ENCODE measurements at places on chromosomes 7 and 10. TPM values are rescaled to one million over a fixed set of nuclear protein-coding genes. Genes with fewer than 3 reads are reported as not detected.

Gene ARID5B
- 8.7 TPM for total RNA-seq

Gene EVX1
- not detected for total RNA-seq

Gene SCIN
- 4.1 TPM for total RNA-seq

Gene AOAH
- total RNA-seq = 4.7 TPM

Gene ASZ1
- not detected for total RNA-seq

Gene BAZ1B
- 210 TPM for total RNA-seq

DNA sequence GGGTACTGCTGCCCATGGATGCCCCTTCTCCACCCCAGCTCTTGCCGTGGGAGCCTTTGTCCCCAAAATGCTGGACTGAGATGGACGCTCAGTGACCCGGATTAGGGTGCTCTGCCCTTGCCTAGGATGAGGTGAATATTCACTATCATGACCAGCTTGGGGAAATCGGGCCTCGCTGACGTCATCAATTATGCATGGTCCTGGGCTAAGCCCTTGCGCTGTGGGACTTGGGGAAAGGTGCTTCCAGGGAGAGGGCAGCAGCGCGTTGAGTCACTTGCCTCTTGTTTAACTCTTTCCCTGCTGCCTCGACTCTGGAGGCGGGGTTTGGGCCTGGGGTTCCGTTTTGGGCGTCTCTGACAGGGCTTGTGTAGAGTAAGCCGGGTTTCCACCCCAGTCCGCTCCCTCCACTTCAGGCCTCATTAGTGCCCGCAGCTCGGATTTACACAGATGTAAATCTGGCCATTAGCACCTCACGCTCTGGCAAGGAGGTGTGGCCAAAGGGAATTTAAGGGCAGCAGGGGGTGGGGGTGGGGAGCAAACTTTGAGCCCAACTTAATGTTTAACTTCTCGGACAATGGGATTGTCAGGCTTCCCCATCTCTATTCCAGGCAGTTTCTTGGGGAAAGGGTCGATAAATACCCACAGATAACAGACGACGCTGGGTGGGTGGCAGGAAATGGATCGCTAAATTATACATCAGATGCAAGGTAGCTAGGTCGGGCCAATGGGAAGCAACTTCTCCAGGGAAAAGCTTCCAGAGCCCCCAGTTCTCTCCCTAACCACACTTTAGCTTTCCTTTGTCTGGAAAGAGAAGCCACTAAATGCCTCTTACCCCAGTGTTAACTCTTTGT lies 51.3 kb upstream of the TCF7L2 start:
- DNase-seq = peak; percentile 89

- DNase-seq = no peak
Observed at GRCh38 chr10:122455376-122456079, 1.1 kb downstream of the ARMS2 start.

DNA sequence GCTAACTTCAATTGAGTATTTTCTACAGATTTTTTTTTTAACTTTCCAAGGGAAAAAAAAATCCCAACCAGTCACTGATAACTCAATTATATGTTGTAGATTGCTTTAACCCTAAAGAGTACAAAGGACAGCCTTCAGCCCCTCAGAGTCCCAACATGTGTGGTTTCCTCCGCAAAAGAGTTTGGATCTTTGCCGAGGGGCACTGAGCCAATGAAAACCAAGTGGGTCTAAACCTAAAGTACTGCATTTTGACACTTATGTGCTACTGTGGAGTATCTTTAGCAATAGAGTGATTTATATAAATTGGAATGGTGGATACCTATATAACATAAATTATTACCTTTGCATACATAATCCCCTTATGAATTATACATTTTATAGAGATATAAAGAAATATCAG lies 91.5 kb downstream of the SEMA3D start:
- no peak for DNase-seq

- DNase-seq = no peak
Observed at GRCh38 chr10:75544386-75544785, 113.0 kb downstream of the LRMDA start.

DNA sequence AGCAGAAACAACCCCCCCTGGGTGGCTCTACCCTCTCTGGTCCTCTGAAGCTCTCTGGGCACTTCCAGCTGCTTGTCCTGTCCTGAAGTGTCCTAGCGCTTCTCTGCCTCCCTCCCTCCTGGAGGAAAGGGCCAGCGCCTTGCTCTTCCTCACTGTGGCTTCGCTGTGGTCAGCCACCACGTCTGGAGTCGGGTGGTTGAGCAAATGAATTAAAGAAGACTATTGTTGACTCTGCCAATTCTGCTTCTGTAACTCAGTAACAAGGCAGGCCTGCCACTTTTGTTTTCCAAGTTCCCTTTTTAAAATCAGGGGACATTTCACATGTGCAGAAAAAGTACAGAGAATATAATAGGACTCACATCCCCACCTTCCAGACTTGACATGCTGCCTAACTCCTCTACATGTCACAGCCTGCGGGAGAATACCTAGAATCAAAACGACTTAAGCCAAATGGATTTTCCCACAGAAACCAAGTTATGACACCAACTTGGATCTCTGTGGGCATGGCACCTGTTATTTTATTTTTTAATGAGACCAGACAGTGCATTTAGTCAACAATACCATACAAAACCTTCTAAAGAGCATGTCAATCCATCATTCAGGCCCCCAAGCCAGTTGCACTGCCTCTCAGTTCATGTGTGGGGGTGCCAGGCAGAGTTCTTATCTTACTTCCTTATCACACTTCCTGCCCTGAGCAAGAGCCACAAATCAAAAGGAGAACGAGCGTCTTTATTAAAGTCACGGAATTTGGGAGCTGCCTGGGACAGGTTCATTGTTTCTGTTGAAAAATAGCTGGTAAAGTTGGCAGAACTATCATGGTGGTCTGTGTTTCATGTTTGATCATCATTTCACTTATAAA lies 6.8 kb downstream of the FFAR4 start:
- DNase-seq = peak; percentile 53

DNA sequence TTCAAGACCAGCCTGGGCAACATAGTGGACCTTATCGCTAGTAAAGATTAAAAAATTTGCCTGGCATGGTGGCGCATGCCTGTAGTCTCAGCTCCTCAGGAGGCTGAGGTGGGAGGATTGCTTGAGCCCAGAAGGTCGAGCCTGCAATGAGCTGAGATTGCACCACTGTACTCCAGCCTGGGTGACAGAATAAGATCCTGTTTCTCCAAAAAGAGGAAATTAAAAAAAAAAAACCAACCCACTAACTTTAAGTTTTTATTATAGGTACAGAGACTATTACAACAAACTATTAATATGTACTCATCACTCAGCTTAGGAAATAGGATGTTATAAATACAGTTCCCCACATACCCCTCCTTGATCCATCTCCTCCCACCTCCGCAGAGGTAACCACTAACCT lies 30.2 kb downstream of the DHTKD1 start:
- no peak for DNase-seq

- DNase-seq = no peak
Observed at GRCh38 chr7:50422858-50423257, 27.3 kb downstream of the FIGNL1 start.

DNA sequence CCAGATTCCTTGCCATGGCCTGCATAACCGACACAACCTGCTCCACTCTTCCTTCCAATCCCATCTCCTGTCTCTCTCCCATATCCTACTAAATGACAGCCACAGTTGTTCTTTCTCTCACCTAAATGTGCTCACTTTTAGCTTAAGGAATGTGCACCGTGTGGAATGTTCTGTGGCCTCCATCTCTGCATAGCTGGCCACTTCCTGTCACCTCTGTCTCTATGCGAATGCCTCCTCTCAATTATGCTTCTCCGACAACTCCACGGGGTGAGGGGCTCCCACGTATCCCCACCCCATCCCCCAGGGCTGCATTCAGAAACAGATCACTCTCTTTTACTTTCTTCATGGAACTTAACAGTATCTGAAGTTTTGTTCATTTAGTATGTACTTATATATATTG lies 110.7 kb downstream of the RAB18 start:
- no peak for DNase-seq

GRCh38 chr7:105885387-105886111 lies 9.2 kb upstream of the ATXN7L1 start:
- peak; percentile 70 for DNase-seq

- DNase-seq = no peak
Observed at GRCh38 chr7:20385126-20385525, 54.4 kb downstream of the ITGB8 start.

GRCh38 chr10:114195079-114195478 lies 15.9 kb downstream of the TDRD1 start:
- no peak for DNase-seq

GRCh38 chr10:90862908-90863514 lies 5.2 kb upstream of the HTR7 start:
- no peak for DNase-seq

DNA sequence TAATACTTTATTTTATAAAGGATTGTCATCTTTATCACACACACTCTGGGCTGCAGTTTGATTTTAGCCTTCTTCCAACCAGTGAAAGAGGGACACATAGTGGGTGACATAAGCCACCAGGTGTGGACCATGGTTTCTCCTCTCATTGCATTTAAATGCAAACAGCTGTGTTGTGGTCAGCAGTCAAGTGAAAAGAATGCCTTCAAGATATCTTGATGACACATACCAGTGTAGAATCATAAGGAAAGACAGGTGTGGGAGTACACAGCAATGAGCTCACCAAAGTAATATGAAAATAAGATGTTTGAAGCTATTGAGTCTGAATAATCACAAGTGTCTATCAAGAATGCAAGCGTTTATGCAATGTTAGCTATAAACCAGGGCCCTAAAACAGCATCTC lies 580.0 kb downstream of the XPNPEP1 start:
- DNase-seq = no peak

- no peak for DNase-seq
Observed at GRCh38 chr10:74179111-74179710, 28.2 kb downstream of the ADK start.

- DNase-seq = no peak
Observed at GRCh38 chr7:117550625-117551024, 70.8 kb downstream of the CFTR start.

- DNase-seq = no peak
Observed at GRCh38 chr10:109866995-109867635, 56.2 kb downstream of the XPNPEP1 start.

DNA sequence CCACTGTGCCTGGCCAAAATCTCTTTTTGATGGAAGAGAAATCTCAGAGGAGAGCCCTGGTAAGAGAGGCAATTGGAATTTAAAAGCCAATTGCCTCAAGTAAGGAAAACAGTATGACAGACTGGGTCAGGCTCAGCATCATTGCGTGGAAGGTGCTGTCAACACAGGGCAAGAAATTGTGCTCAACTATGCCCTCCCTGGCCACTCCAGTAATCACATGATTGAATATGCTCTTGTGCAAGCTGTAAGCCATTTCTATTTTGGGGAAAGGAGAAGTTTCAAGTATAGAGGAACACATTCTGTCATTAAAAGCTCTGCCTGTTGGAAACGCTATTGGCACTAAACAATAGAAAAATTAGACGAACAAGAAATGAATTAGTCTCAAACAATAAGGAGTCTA lies 1127.7 kb downstream of the REEP3 start:
- peak; percentile 12 for DNase-seq

DNA sequence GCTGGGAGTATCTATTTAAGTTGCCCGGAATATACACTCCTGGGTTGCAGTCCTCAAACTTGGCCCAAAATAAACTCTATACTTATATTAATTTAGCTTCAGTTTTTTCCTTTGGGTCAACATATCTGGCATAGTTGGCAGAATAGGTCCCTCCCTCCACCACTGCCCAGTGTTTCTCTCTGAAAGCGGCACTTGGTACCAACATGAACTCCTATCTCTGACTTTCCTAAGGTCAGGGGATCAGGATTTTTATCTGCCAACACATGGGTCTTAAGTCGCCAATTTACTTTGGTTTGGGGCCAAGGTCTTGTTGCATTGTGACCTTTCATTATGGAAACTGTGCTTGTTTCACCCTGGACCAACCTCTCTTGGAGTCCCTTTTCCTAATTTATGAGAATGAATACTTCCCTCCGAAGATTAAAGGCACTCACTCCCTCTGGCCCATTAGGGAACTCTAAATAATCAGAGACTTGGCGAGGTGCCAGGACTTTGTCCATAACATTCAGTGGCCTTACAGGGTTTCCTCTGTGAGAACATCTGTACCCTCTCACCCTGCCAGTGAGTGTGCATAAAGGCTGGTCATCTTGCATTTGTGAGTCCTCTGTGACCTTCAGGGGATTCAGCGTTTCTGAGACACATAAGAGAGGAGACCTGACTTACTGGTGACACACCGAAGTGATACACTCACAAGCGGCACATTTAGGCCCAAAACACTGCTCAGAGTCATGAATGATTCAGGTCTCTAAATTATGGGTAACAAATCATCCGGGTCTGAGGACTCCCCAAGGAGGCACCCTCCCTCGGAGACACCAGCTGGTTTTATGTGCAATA lies 19.7 kb upstream of the FKBP9 start:
- peak; percentile 73 for DNase-seq

- no peak for DNase-seq
Observed at GRCh38 chr7:124667312-124668153, 98.1 kb downstream of the GPR37 start.

DNA sequence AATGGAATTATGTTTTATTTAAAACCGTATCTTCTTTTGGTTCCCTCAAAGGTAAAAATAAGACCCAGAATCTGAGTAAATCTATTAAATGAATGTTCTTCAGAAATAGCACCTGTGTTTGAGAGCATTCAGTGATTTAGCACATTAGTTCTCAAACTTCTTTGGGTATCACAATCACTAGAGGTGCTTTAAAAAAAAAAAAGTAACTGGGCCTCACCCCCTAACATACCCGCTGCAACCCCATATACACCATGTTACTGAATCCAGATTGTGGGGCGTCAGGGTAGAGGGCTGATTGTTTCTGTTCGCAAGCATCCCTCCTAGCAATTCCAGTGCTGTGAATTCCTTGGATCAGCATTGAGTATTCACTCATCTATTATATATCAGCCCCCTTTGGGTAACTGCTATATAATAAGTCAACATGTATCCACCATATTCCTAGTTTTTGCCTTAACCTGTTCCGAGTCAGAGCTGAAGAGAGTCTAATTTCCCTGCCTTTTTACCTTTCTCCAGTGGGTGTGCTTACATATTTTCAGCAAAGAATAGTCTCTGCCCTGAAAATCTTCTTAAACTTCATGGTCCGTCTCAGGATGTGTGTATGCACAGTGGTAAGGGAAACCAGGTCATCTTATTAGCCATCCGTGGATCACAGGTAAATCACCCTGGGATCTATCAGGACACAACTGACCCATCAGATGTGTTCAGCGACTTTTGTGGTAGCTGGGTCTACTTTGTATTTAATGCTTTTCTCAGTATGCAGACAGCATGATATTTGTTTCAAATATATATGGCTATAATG lies 40.2 kb downstream of the CALML5 start:
- DNase-seq = no peak

- peak; percentile 7 for DNase-seq
Observed at GRCh38 chr10:62830679-62831078, 14.5 kb upstream of the EGR2 start.

- peak; percentile 21 for DNase-seq
Observed at GRCh38 chr10:86962136-86962980, 4.0 kb downstream of the SNCG start.

DNA sequence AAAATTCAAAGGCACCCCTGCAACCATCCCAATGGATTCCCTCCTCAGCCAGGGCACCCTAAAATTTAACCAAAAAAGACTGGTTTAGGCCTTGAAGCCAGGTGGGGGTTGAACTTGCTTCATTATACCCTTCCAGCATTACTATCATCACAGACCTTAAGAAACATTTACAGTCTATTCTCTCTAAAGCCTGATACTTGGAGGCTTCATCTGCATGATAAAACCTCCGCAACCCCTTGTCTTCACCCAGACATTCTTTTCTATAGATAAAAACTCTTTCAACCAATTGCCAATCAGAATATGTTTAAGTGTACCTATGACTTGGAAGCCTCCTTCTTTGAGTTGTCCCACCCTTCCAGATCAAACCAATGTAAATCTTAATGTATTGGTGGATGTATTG lies 17.9 kb downstream of the AVL9 start:
- DNase-seq = no peak

All from stomach (tissue), 19 donors.